ENCODE measurements at places on chromosomes 1 and 21.

DNA sequence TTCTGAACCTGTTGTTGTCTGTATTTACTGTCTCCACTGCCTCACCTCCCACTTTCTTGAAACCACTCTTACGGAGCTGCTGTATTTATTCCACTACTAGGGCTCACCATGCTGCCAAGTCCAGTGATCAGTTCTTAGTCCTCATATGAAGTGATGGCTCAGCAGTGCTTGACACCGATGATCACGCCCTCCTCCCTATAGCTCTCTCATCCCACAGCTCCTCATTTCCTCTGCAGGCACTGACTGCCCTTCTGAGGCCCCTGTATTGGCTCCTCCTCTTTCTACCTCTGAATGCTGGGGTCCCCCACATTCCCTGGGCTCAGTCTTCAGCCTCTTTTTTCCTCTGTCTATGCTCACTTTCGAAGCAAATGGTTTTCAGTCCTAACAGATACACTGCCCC lies 3.4 kb downstream of the CLCA1 start:
- no peak for DNase-seq

- DNase-seq = no peak
These were observed 13.4 kb upstream of the FTCD start for GRCh38 chr21:46168659-46169386.

DNA sequence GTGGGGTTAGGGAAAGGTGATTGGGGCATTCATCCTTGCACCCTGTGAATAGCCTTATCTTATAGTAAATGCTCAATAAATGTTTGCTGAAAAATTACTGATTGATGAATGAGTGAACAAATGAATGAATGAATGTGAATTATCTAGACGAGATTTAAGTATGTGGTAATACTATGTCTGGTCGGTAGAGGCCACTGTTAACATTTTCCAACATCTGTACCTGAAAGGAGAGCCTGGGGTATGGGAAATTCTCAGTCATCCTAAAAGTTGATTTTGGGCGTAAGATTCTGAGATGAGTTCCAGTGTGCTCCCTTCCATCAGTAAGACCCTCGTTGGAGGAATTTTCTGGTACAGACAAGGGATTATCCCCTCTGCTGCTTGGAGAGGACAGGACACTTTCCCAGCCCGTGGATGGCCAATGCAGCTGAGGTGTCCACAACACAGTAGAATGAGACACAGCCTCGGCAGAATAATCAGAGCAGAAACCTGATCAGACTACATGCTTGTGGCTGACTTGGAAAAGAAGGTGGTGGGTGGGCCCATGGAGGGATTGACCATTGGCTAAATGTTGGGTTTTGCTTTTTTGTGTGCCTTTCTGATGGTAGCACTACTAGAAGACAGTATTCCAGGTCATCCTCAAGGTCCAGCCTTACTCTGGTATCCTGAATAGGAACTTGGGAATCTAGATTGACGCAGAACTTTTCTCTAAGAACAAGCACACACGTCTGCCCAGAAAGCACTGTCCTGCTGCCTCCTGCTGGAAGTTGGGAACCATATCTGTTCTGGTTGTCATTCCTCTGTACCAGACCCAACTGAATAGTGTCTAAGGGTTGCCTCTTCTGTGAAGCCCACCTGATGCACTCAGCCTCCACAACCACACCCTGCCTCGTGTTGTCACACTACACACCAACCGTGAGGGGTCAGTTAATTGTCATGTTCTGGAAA lies 262.0 kb downstream of the TNR start:
- DNase-seq = no peak

DNA sequence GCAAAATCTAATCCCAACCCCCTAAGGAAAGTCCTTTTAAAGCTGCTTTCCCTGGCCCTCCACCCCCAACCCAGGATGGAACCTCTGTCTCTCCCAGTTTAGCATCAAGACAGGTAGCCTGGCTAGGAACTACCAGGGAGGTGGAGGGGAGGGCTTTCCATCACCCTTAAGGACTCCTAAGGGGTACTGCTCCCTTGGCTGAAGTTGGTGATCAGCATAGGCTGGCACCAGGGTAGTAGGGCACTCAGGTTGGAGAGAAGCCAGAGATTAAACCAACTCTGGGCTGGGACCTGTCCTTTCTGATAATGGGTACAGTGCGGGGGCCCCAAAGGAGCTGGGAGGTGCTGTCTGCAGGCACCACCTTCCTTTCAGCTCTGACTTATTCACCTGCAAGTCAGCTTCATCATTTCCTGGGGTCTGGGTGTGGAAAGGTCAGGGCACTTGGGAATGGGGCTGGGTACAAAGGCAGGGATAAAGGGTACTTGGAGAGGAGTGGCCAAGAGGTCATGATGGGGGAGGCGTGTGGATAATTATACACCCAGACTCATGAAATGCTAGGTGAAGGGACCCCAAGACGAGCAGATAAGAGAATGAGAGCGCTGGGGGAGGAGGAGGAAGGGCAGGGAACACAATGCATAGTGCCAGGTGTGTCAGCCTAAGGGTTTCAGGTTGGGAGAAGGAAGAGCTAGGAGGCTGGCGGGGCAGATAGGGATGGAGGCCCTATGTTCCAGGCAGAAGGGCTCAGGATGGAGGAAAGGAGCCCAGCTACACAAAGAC lies 1.2 kb downstream of the ARHGEF2 start:
- DNase-seq = no peak

GRCh38 chr1:159920202-159920601 lies 5.1 kb downstream of the TAGLN2 start:
- no peak for DNase-seq

DNA sequence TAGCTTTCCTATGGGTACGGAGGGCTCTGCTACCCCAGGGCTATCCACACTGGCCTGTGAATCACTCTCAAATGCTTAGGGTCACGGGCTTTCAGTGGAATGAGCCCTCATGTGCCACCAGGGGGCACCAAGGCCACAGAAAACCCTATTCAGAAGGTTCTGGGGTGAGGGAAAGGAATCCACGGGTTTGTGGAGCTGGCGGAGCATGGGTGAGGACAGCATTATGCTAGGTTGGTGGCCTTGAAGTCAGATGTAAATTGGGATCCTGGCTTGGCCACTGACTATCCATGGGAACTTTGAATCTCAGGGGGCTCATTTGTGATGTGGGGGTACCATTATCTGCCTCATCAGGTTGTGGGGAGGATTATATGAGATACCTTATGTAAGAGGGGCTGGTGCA lies 5.1 kb upstream of the LAMTOR5 start:
- DNase-seq = peak; percentile 4

DNA sequence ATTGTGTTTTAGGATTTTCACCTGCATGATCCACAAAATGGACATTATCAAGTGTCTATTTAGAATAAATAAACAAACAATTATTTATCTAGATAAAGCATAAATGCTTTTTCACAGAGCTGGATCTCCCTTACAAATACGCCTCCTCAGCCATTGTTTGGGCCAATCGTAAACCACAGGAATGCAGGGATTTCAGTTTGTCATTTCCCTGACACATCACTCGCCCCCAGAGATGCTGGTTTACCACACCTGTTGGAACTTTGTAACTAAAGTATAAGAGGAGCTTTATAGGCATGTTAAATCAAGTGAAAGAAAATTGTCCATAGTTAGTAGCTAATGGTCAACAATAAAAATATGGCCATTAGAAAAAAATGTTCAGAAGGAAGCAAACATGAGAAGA lies 40.3 kb downstream of the GPR88 start:
- DNase-seq = no peak

GRCh38 chr1:165161130-165161529 lies 195.4 kb downstream of the LMX1A start:
- no peak for DNase-seq

GRCh38 chr1:40393173-40393572 lies 19.6 kb downstream of the SMAP2 start:
- DNase-seq = no peak

- DNase-seq = no peak
These were observed 135.4 kb downstream of the BACH1 start for GRCh38 chr21:29434081-29434480.
